NCI-H82 (cell line): ENCODE measurements at places on chromosomes 5 and 9.
A peak's percentile ranks its signal among the peaks of the same experiment; 100 is the strongest.

GRCh38 chr5:123156577-123157296 lies 67.7 kb downstream of the PRDM6 start:
- no peak for DNase-seq

- DNase-seq, result no peak
Measured at GRCh38 chr5:120512068-120512467, 48.0 kb downstream of the PRR16 start.

- DNase-seq, result peak; percentile 6
Measured at GRCh38 chr5:170681013-170681433, 102.5 kb upstream of the GABRP start.

GRCh38 chr5:17918373-17919104 lies 284.3 kb downstream of the TAF11L14 start:
- DNase-seq, result no peak

GRCh38 chr5:55101556-55102276 lies 730 bp upstream of the GZMA start:
- no peak for DNase-seq

GRCh38 chr9:4293293-4293941 lies 6.5 kb downstream of the GLIS3 start:
- DNase-seq, result no peak

GRCh38 chr9:4259489-4259888 lies 40.4 kb downstream of the GLIS3 start:
- no peak for DNase-seq
